Heart left ventricle (tissue), 16 donors: ENCODE measurements at places on chromosomes 4 and X.

DNA sequence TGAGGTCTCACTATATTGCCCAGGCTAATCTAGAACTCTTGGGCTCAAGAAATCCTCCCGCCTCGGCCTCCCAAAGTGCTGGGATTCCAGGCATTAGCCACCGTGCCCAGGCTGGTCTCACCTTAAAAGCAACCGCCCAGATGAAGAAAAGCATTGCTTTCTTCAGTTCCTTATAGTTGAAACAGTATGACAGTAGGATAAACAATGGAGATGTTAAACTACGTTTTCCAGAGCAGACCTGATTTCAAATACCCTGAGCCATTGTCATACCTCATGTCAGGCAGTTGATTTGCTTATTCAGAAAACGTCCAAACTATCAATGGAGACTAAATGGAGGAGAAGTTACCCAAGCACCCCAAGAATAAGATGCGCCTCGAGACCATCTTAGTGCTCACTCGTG lies 26.3 kb upstream of the TMEM131L start:
- no peak for DNase-seq
- no peak overlapping the region for H3K4me3 ChIP-seq
- no peak overlapping the region for H3K27ac ChIP-seq

DNA sequence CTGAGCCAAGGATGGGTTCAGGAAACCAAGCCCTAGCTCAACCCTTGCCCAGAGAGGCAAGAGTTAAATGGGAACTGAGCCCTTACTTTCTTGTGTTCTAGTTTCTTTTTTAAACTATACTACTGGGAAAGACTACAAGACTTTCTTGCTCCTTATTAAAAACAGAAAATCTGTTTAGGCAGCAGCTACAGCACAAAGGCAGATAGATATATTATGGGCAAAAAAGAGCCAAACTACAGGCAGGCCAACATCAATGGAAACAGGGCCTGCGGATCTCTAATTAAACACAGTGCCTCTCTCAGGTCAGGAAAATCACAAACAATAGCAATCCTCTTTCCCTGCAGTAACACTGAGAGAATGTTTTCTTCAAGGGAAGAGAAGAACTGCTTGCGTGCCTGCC lies 226.0 kb downstream of the LDB2 start:
- DNase-seq: no peak
- H3K4me1 ChIP-seq: peaks cover 10% of the 10 kb centered on the region
- no peaks in the 10 kb centered on the region for H3K27me3 ChIP-seq
- no peak overlapping the region for H3K4me3 ChIP-seq
- no peaks in the 10 kb centered on the region for H3K36me3 ChIP-seq

- H3K4me3 ChIP-seq: no peak overlapping the region
- H3K36me3 ChIP-seq: no peaks in the 10 kb centered on the region
- H3K4me1 ChIP-seq: no peaks in the 10 kb centered on the region
- no peaks in the 10 kb centered on the region for H3K27me3 ChIP-seq
- no peak overlapping the region for H3K27ac ChIP-seq
Measured at GRCh38 chrX:51420610-51421009, 75.8 kb downstream of the NUDT11 start.

DNA sequence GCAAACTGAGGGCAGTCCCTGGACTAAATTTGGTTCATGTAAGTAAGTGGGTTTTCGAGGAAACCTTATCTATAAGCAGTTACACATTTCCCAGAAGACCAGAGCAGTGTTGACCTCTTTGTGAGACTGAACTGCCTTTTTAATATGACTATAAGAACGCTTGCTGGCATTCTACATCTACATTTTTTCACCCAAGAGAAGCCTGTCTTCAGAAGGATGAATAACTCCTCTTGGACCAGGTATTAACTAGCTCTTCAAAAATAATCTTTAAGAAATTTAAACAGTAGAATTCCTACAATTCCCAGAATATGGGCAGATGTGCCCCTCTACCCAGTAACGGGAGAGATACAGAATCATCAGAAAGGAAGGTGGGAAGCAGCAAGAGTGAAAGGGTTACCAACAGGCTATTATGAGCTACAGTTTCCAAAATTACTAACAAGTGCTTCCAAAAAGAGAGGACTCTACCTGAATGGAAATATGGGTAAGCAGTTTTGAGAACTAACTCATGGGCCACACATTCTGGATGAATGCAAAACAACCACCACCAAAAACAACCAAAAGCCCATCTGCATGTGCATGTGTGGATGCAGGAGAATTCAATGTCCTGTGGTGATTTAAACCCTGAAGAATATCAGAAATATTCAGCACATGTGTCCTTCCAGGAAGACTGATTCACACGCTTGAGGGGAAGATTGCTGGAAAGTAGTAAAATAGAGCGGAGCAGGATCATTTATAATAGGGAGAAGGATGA lies 17.4 kb downstream of the BBS12 start:
- H3K4me1 ChIP-seq: no peaks in the 10 kb centered on the region
- no peak for DNase-seq
- H3K36me3 ChIP-seq: no peaks in the 10 kb centered on the region

DNA sequence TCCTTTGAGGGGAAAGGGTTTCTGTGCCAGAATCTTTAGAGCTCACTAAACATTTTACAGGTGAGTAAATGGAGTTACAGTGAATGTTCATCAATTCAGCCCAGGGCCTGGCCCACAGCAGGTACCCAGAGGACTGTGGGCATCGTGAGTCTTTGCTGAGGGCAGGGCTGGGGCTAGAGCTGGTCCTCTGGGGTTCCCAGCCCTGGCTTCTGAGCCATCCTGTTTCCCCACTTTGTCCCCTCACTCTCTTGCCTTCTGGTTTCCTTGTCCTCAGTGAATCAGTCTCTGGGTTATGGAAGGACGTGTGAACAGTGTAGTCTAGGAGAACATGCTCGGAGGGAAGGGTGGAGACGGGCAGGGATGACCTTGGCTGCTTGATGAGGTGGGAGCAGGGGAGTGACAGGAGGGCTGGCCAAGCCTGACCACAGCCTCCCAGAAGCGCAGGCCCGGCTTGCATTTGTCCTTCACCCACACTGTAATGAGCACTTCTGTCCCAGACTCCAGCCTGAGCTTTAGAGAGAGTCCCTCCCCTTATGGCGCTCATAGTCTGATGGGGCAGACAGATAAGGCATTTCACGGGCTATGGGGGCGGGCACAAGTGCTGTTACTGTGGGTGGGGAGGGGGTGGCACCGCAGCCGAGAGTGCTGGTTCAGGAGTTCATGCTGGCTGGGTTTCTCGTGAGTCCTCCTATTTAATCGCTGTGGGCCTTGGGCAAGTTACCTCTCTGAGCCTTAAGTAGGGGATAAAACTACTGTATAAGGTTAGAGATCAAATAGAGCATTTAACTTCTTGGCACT lies 17.3 kb downstream of the TBC1D14 start:
- DNase-seq: no peak

DNA sequence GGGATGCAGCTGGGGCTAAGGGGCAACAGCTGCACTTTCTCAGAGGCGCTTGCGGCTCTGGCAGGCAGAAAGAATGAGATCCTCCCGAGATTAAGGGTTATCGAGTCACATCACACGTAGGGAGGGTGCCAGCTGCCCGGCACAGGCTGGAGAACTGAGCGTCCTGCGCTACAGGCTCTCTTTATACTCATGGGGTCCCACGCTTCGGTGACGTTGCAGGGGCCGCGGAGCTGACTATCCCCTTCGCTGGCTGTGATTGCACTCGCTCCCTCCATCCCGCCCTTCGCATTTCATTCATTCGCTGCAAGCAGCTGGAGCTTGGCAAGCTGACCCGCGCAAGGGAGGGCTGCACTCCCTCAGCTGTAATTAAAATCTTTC lies at the start of gene TACR3:
Gene TACR3, minus strand, starts transcription at position 156 of the 378 bp plus-strand sequence. CDS start 310 bp downstream, outside the sequence.
- H3K27ac ChIP-seq: no peak within 1 kb of the TSS
- peak; percentile 37 for DNase-seq
- no peaks in the 10 kb centered on the region for H3K36me3 ChIP-seq
- H3K4me1 ChIP-seq: no peaks in the 10 kb centered on the region

GRCh38 chr4:147749811-147750321 lies 18.0 kb downstream of the ARHGAP10 start:
- DNase-seq: no peak
- peaks cover 47% of the 10 kb centered on the region for H3K4me1 ChIP-seq
- H3K27ac ChIP-seq: no peak overlapping the region
- H3K27me3 ChIP-seq: no peaks in the 10 kb centered on the region
- no peak overlapping the region for H3K4me3 ChIP-seq

DNA sequence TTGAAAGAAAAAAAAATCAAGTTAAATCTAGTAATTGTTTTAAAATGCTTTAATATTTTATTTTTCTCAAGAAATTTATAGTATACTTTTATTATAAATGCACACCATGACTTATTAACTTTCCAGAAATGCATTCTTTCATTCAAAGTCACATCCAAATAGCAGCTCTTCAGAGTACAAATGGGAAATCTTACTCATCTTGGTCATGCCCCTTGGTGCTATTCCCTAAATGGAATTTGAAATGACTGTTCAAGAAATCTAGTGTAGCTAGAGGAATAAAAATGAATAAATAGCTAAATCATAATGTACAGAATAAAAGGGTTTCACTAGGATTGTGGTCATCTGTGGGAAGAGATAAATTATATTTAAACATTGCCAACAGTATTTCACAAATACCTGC lies 1139.7 kb downstream of the PCDH18 start:
- H3K4me3 ChIP-seq: no peak overlapping the region
- H3K4me1 ChIP-seq: no peaks in the 10 kb centered on the region

- no peaks in the 10 kb centered on the region for H3K36me3 ChIP-seq
- H3K4me3 ChIP-seq: no peak overlapping the region
- no peaks in the 10 kb centered on the region for H3K27me3 ChIP-seq
- peaks cover 8% of the 10 kb centered on the region for H3K4me1 ChIP-seq
- H3K27ac ChIP-seq: no peak overlapping the region
Measured at GRCh38 chrX:63349307-63349706, 1.8 kb downstream of the SPIN4 start.

- no peaks in the 10 kb centered on the region for H3K4me1 ChIP-seq
- H3K27me3 ChIP-seq: no peaks in the 10 kb centered on the region
- no peak for DNase-seq
- H3K36me3 ChIP-seq: no peaks in the 10 kb centered on the region
- H3K4me3 ChIP-seq: no peak overlapping the region
- no peak overlapping the region for H3K27ac ChIP-seq
Measured at GRCh38 chrX:6407542-6407941, 127.4 kb downstream of the VCX3A start.

DNA sequence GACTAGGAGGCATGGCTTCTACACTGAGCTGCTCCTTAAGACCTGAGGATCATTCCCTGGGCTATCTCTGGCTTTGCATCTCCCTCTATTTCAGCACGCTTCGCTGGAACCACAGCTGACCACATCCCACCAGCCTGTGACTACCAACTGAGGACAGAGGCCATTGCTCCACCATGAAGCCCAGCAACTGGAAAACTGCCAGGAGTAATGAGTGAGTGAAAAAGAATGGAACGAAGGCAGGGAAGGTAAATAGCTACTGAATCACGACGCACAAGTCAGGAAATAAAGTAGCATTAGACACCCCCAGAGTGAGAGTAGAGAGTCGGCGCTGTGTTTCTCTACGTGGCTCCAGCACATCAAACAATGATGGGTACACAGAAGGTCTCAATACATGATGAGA lies 314.7 kb downstream of the LDB2 start:
- H3K36me3 ChIP-seq: peaks cover 29% of the 10 kb centered on the region
- no peak for DNase-seq
- no peaks in the 10 kb centered on the region for H3K4me1 ChIP-seq

- no peaks in the 10 kb centered on the region for H3K36me3 ChIP-seq
- H3K27me3 ChIP-seq: no peaks in the 10 kb centered on the region
- DNase-seq: peak; percentile 39
- H3K4me3 ChIP-seq: no peak overlapping the region
- peaks cover 20% of the 10 kb centered on the region for H3K4me1 ChIP-seq
- no peak overlapping the region for H3K27ac ChIP-seq
Measured at GRCh38 chr4:86972997-86973396, 38.2 kb downstream of the AFF1 start.
